ENCODE measurements at places on chromosomes 16 and 17.

DNA sequence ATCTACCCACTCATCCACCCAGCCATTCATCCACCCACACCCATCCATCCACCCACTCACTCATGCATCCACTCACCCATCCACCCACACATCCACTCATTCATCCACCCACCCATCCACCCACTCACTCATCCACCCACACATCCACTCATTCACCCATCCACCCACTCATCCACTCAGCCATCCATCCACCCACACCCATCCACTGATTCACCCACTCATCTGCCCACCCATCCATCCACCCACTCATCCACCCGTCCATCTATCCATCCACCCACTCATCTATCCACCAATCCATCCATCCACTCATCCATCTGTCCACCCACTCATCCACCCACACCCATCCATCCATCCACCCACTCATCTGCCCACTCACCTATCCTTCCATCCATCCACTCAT, 17.3 kb downstream of the NATD1 start:
- DNase-seq, result no peak

- no peak for DNase-seq
These were observed 33.8 kb upstream of the CLEC18A start for GRCh38 chr16:69917311-69917710.

- DNase-seq, result no peak
These were observed 7.5 kb downstream of the CD300LG start for GRCh38 chr17:43854498-43854897.

DNA sequence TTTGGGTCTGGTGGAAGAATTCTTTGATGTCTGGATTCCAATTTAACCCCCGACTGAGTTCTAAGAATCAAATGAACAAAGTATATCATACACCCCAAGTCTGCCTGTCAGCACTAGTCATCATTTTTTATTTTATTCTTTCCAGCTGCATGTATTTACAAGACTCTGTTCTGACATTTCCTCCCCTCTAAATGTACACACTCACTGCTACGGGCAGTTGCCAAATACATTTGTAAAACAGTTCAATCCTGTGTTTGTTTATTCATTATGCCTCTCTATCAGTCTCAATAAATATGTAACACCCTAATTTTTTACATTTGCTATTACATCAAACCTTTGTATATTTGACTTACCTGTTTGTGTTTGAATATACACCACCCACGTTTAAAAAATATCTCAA, 422.3 kb upstream of the PSMD7 start:
- no peak for DNase-seq

GRCh38 chr16:17951378-17951777, 385.2 kb downstream of the NPIPA8 start:
- DNase-seq, result no peak

- no peak for DNase-seq
These were observed 2.3 kb downstream of the NXPH3 start for GRCh38 chr17:49577963-49578362.

GRCh38 chr17:19706791-19707727, 9.3 kb downstream of the SLC47A2 start:
- DNase-seq, result no peak

GRCh38 chr17:17420561-17421269, 56.1 kb upstream of the MED9 start:
- DNase-seq, result no peak

DNA sequence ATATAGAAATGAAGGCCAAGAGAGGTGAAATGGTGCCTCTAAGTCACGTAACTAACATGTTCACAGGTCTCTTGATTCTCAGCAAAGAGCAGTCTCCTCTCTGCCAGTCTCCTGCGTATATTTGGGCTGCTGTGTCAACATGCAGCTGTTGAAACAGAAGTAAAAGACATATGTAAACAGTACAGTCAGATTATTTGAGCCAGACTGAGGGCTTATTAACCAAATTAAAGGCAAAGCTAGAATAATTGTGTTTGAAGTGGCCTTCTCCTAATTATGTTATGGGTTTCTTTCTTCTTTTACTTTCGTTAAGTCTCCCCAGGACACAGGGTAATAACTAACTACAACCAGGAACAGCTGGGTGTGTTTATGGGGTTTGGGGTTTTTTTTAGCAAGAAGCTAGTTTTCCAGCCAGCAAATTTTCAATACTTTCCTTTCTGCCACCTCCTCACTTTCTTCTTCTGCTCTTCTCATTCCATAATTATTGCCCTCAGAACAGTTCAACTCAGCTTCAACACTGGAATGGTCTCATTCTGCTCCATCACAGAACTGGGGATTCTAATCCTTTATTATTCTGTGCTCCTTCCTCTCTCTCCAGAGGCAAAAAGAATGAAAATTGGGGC, 18.4 kb downstream of the G6PC1 start:
- DNase-seq, result no peak

DNA sequence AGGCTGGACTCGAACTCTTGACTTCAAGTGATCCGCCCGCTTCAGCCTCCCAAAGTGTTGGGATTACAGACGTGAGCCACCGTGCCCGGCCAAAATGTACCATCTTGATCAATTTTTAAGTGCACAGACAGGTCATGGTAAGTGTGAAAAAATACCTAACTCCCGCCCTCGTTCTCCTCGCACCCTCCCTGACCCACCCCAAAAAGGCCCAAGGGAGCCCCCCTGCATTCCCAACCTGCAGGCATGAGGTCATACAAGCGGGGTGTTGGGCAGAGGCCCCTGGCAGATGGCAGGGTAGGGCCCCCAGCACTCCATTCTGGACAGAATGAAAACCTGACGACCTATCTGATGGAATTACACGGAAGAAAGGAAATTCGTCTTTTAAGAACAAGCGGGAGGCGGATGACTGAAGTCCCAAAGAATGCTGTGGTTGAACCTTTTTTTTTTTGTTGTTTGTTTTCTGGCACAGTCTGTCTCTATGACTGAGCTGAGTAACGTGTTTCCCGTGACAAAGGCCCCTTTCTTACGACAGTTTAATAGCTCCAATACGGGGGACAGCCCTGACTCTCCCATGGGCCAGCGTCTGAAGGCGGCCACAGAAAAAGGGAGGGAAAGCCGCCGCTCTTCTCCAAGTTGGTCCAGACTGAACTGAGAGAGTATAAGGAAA, 376.4 kb downstream of the SLC39A11 start:
- DNase-seq, result no peak

DNA sequence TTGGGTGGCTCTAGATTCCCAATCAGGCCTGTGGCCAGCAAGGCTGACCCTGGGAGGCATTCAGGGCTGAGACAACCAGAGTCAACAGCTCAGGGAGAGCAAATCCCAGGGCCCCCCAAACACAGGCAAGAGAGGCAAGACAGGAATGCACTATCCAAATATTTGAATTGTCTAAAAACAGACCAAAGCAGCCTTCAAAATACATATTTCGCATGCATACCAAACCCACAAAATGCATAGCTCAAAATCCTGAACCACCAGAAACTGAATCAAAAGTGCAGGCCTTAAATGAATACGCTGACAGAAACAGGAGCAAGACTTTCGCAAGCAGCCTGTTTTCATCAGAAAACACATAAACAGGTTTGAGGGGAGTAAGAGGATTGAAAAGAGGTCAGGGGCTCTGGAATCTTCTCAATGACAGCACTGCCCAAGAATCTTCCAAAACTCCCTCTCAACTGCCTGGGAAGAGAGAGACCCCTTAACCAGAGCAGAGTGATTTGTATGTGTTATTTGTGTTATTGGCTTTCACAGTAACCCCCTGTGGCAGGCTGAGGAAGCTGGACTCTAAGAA, 213.6 kb upstream of the CDH5 start:
- no peak for DNase-seq

- no peak for DNase-seq
These were observed 102.8 kb downstream of the GSG1L start for GRCh38 chr16:27960619-27961295.

DNA sequence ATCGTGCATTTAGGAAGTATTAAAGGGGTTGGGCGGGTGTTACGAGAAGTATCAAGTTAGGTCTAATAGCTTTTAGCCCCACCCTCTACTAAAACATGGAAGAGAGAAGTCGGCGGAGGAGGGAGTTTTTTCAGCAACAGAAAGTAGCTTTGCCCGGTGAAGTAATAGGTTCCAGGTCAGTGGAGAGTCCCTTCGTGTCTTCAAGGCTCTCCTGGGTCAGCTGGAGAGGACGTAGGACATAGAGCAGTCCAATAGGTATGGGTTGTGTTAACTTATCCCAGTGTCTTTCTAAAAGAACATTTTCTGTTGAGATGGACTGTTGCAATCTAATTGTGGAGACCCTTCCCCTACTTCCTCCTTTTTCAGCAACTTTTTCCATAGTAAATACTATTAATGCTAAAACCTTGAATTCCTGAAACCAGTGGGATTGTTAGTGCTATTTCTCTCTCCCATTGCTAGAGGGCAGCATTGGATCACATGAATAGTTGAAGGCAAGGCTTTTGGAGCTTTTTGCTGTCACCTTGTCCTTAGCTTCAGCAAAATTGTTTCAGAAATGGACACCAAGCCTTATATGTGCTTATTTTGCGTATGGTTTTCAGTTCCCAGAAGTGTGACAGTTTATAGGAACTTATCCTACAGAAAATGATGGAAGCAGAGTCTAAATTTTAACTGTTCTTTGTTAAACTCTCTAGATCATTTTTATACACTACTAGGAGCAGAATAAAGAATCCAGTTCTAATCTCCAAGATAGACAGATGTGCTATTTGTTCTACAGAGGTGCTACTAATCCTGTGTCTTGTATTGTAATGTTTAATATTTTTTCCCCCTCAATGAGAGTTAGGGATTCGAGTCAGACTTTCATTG, 38.4 kb downstream of the UTP18 start:
- no peak for DNase-seq

- DNase-seq, result no peak
These were observed 86.9 kb upstream of the ZNF469 start for GRCh38 chr16:88295671-88296436.

DNA sequence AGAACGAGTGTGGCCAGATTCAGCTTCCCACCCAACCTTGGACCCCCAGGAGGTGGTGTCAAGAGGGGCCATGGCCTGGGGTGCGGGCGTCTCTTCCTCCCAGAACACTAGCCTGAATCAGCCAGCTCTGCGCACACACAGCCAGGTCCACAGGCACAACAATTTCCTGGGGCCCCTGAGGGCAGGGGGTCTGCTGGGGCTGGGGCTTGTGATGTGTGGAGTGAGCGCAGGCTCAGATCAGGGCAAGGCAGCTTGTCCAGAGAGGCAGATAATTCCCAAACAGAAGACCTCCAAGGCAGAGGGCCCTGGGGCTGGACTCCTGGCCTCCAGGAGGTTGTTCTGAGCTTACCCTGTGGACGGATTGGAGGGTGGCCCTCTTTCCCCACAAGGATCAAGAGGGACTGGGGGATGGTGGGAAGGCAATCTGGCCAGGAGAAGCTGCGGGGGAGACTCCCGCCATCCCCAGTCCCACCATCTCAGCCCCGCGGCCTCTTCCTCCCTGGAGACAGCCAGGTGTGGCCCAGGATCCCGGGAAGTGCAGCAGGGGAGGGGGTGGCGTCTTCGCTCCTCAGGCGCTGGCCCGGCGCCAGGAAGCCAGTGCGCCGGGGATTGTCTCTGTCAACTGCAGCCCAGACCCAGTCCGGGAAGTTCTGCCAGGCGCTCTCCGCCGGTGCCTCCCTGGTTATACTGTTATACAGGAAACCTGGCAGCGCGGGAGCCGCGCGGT, 52.0 kb upstream of the AMZ2 start:
- no peak for DNase-seq

DNA sequence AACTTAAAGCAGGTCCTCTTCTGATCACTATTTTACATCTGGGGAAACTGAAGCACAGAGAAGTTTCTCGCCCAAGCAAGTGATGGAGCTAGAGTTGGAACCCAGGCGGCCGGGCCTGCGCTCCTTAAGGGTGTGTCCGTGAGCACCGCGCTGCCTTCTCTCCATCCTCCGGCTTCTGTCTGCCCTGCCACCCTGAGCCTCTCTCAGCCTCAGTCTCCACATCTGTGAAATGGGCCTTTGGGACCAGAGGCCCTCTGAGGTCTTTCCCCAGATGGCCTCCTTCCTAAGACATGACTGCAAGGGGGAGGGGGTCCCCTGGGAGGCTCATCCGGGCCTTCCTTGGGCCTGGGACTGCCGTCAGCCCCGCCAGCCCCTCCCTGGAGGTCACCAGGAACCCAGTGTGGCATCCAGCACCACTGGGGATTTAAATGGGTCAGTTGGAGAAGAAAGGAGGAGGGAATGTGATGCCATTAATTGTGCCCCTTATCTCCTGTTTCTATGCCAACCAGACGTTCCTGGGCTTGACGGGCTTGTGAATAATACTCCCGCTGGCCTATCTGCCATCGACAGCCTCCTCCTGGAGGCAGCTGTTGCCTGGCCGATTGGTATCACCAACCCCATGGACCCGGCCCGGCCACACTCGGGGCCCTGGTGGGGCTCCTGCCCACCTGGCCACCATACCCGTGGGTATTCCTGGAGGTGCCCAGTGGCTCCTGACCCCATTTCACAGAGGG, 5.1 kb downstream of the ZFPM1 start:
- DNase-seq, result no peak

DNA sequence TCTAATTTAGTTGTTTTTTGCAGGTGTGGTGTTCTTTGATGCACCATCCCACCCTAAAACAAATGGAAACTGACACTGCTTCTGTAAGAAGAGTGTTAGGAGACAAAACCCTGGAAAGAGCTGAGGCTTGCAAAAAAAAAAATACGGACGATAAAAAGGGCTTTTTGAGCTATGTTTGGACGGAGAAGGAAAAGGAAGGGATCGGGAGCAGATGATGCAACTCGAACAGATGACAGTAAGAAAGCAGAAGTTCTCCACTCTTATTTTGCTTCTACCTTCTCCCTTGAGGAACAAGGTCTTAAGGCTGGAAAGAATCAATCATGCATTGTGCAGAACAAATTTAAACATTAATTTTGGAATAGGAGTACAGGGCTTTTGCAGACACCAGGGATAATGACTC, 136.7 kb downstream of the MAF start:
- no peak for DNase-seq

DNA sequence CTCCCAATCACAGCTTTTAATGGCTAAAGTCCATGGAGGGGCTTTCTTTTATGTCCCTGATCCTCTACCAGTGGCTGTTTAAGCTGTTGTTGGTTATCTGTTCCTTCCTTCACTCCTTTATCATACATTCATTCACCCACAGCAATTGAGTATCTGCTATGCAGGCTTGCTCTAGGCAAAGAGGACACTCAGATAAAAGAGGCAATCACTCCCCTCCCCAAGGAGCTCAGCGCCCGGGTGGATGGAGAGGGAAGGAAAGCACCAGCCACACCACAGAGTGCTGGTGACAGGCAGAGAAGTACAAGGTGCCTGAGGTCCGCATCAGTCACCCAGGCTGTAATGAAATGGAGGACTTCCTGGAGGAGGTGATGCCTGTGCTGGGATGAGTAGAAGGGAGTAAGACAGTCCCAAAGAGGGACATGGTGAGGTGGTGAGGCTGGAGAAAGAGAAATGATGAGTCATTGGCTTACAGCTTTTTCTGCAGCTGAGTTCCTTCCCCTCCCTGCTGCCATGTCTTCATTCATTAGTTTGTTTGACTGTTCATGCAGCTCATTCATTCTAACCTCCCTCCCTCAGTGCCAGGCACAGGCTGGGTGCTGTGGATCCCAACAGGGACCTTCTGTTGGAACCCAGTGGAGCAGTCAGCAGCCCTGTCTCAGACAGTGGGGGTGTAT, 12.8 kb upstream of the NGFR start:
- no peak for DNase-seq

GRCh38 chr16:68397710-68398201, 50.6 kb downstream of the SMPD3 start:
- DNase-seq, result no peak

- peak; percentile 83 for DNase-seq
These were observed 23.4 kb downstream of the RBL2 start for GRCh38 chr16:53457670-53458069.

Measured in CD4-positive, alpha-beta T cell treated with Interleukin-15 for 1 hour (primary cell).